ENCODE measurements at places on chromosomes 1 and 21.

DNA sequence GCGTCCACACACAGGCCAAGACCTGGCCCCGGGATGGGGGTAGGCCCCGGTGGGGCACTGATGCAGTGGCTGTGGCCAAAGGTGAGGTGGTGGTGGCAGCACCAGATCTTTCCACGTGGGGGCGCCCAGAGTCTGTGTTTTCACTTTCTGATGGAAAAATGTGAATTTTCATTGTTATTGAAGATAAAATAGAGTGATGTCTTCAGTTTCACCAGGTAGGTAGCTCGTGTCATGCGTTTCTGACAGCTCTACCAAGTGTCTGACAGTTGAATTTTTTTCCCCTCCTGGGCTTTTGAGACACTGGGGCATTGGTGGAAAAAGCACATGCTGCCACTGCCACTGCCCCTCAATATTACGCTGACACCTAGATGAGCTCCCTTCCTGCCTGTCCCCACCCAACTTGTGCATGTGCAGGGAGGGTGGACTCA, 40.0 kb upstream of the MAGOH start:
- DNase-seq, result peak; percentile 48

- no peak for DNase-seq
These were observed 1351.7 kb downstream of the MRPL39 start for GRCh38 chr21:24255591-24255990.

- no peak for DNase-seq
These were observed 46.7 kb upstream of the HAO2 start for GRCh38 chr1:119321666-119322419.

DNA sequence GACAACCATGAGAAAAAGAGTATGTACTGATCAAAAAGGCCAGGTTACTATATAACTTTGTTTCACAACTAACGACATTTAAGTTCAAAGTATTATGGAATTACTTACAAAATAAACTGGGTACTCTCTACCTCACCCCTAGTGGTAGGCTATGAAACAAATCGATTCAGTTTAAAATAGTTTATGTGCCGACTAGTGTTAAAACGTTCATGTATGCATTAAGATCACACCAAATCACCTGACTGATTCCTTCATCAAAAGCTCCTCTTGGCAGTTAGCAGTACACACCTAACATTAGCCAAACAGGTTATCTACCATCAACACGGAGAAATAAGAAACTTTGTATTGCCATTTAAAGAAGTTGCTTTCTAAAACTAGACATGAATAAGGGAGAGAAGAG, 137.1 kb downstream of the AKT3 start:
- no peak for DNase-seq

- DNase-seq, result no peak
These were observed 30.0 kb upstream of the ETS2 start for GRCh38 chr21:38775733-38776132.

DNA sequence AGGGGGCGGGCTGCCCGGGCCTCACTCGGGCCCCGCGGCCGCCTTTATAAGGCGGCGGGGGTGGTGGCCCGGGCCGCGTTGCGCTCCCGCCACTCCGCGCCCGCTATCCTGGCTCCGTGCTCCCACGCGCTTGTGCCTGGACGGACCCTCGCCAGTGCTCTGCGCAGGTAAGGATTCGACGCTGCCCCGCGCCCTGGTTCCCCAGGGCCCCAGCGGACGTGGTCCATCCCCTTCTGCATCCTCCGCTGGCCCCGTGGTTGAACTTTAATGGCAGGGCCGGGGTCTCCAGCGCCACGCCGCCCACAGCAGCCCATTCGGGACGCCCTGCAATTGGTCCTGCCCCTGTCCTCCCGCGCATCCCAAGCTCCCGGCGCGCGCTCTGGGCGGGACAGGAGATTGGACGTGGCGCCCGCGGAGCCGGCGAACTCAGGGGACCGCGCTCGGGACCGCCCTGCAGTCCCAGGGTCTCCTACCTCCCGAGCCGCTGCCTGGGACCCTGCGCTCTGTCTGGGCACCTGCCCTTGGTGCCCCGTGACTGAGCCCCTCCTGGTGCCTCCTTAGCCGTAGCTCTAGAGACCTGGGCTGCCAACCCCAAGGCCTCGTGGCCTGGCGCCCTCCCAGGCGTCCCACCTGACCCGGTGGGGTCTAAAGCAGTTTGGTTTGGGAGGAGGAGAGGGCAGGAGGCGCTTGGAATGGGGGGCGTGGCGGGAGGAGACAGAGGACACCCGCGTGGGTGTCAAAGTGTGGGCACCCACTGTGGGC, at the start of gene ALPL:
ALPL (plus strand) TSS at position 73 of the 762 bp plus-strand sequence. CDS start 44,659 bp downstream, outside the sequence.
- no peak for DNase-seq

DNA sequence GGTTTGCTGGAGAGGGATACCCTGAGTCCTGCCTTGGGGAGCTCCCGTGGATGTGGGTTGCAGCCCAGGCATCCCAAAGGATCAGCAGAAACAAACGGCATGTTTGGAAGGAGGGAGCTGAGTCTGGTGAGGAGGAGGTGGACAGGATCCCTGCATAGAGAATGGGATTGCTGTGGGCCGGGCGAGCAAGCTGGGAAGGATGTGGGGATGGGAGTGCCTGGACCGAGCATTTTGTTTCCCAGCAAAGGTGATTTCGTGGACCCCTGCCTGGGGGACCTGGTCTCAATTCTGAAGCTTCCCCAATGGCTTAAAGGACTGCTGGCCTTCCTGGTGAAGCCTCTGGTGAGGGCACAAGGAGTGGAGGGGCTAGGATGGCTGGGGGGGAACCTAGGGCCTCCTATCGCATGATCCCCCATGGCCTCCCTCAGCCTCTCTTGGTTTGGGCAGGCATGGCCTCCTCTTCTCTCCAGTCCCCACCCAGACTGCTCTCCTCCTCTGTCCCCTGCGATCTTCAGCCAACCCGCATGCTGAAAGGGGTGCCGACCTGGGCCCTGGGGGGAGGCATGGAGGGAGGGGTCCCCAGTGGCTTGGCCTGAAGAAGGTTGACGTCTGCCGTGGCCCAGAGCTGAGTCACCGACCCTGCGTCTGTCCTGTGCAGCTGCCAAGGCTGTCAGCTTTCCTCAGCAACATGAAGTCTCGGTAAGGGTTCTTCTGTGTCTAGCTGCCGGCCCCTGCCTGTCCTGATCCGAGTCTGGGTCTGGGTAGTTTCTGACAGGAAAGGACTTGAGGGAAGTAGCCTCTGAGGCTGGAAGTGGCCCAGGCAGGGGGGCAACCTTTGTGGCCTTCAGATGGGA, 16.3 kb downstream of the FAAH start:
- no peak for DNase-seq

DNA sequence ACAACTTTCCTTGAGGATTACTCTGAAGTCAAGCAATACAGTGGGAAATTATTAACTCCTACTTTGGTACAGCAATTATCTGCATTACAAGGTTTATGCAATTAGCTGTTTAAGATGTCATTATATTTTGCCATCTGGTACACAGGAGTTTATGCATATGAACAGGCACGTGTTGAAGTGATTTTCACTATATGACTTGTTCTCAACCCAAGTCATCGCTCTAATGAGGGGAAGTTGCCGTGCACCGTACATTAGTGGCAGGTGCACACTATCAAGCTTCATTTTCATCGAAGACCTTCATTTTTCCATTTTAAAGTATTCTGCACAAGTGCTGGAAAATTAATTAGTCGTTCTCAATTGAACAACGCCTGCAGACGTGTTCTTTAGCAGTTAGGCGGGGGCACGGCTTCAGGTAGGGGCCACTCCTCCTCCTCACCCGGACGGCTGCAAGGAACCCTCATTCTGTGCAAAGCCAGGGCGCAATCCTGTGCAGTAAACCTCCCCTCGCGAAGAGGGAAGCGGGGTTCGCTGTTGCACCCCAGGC, 39.8 kb upstream of the NFIA start:
- DNase-seq, result no peak

DNA sequence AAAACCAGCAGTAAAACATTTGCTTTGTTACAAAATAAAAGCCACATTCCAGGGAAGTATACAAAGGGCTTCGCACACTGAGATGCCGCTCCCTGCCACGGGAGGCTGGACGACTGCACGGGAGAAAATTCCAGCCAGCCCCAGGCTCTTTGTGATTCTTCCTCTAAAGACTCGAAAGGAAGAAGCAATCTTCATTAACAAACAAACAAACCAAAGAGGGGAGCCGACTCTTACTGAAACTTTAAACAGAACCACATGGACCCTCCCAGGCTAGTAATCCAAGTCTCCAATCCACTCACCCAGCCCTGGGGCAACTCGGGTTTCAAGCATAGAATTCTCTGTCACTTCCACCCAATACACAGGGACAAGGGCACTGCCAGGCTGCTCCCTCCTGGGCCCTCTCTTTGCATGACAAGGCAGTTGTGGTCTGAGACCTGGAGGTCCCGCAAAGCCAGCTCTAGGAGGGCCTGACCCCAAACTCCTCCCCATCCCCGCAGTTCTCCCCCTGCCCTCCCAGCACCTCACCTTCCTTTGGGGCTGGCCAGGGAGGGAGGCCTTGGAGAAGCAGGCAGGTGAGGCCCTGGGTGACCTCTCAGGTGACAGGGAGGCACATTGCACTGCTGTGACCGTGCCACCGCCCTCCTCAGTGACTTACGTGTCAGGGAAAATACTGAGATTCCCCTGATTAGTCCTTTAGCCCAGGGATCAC, 26.6 kb upstream of the COL18A1 start:
- no peak for DNase-seq

GRCh38 chr1:74715236-74715502, 17.7 kb downstream of the CRYZ start:
- no peak for DNase-seq

GRCh38 chr21:38494703-38495102, 3.6 kb downstream of the ERG start:
- DNase-seq, result peak; percentile 4

DNA sequence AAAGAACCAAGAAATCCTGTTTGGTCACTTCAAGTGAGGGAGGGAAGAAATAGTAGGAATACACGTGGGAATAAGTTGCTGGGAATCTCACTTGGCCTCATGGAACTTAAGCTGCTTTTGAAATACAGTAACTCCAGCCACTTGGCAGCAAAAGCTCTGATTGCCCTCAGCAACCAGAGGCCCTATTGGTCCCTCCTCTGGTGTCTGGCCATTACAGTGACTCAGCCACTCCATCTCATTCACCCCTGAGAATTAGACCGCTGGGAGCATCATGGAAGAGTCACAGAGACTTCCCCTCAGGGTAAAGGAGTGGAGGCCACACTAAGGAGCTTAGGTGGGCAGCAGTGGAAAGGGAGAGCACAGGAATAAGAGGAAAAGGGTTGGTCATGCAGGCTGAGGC, 99.6 kb downstream of the ELAVL4 start:
- DNase-seq, result no peak

DNA sequence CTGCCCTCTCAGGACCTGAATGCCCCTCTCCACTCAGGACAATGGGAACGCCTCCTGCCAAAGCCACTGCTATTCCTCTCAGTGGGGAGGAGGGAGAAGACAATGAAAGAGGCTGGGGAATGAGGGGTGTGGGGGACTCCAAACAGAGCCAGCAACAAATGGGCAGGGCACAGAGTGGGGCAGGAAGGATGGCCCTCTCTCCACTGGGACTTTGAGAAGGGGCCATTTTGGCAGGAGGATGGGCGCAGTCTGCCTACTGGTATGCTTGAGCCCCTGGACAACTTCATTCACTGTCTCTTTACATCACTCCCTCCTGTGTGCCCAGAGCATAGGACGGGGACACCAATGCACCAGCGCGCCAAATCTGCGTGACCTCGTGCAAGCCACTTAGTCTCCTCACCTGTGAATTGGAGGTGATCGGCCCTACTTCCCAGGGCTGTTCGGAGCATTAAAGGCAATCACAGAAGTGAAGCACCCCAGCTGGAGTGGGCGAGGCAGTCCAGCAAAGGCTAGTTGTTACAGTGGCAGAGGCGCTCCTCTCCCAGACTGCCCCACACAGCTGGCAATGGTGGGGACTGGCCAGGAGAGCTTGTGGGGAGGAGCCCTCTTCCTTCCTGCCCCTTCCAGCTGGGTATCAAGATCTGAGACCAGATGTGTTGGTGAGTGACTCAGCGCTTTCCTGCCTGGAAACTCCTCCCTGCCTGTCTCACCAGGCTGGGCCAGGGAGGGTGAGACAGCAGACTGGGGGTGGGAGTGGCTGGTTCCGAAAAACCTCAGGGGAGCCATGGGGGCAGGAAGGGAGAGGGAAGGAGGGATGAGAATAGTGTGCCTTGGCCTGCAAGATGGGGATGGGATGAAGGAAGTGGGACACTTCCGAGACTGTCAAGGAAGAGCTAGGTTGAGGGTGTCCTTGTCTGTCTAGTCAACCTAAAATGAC, 22.4 kb upstream of the SYNC start:
- DNase-seq, result peak; percentile 13

- DNase-seq, result no peak
These were observed 245.6 kb downstream of the RRAGC start for GRCh38 chr1:38613996-38614395.

GRCh38 chr1:107682467-107682866, 282.5 kb downstream of the VAV3 start:
- DNase-seq, result no peak

GRCh38 chr1:214720561-214720960, 117.6 kb downstream of the CENPF start:
- DNase-seq, result no peak
